ENCODE measurements at places on chromosomes 7 and 10. TPM values are rescaled to one million over a fixed set of nuclear protein-coding genes. Genes with fewer than 3 reads are reported as not detected.

The PRKG1 gene
- 6.3 TPM for total RNA-seq

The DGKB gene
- 0.15 TPM for total RNA-seq

The TRPV5 gene
- total RNA-seq = not detected

The AMPH gene
- not detected for total RNA-seq

GRCh38 chr7:153852261-153852660, 199.9 kb upstream of the DPP6 start:
- no peak overlapping the region for H3K4me3 ChIP-seq
- H3K27ac ChIP-seq = no peak overlapping the region
- no peaks in the 10 kb centered on the region for H3K27me3 ChIP-seq
- H3K4me1 ChIP-seq = no peaks in the 10 kb centered on the region
- DNase-seq = no peak
- H3K36me3 ChIP-seq = no peaks in the 10 kb centered on the region

GRCh38 chr7:138520742-138521141, 60.7 kb downstream of the TRIM24 start:
- H3K4me1 ChIP-seq = no peaks in the 10 kb centered on the region
- H3K27me3 ChIP-seq = no peaks in the 10 kb centered on the region
- H3K27ac ChIP-seq = no peak overlapping the region
- H3K36me3 ChIP-seq = peaks cover 47% of the 10 kb centered on the region
- no peak overlapping the region for H3K4me3 ChIP-seq

- peak overlapping the region; percentile 41 for H3K4me3 ChIP-seq
- no peaks in the 10 kb centered on the region for H3K27me3 ChIP-seq
- DNase-seq = peak; percentile 64
- H3K27ac ChIP-seq = peak overlapping the region; percentile 99
- H3K36me3 ChIP-seq = no peaks in the 10 kb centered on the region
- peaks cover 25% of the 10 kb centered on the region for H3K4me1 ChIP-seq
These were observed 26.1 kb upstream of the DNAJB6 start for GRCh38 chr7:157310676-157311185.

GRCh38 chr10:13842117-13842516, 255.4 kb downstream of the PRPF18 start:
- no peaks in the 10 kb centered on the region for H3K36me3 ChIP-seq
- no peaks in the 10 kb centered on the region for H3K27me3 ChIP-seq
- H3K27ac ChIP-seq = no peak overlapping the region
- DNase-seq = no peak
- H3K4me3 ChIP-seq = no peak overlapping the region

GRCh38 chr10:24333736-24334135, 124.8 kb downstream of the KIAA1217 start:
- no peak for DNase-seq
- H3K27me3 ChIP-seq = no peaks in the 10 kb centered on the region
- no peak overlapping the region for H3K27ac ChIP-seq
- H3K4me1 ChIP-seq = peaks cover 11% of the 10 kb centered on the region

DNA sequence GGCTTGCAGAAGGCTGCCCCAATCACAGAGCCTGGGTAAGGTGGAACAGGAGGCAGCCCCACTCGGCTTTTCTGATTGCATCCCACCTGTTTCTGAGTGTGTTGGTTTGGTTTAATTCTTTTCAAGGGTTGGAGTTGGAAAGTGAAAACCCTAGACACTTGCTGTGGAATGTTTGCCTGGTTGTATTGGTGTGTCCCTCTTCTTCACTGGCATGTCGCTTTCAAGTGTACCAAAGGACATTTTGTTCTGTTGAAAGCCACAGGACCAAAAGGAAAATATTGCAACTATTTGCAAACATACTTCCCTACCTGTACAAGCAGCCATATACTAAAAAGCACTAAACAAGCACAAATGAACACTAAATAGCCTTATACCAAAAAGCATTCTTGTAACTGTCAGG, 60.5 kb downstream of the NHLRC2 start:
- H3K4me3 ChIP-seq = no peak overlapping the region
- H3K27me3 ChIP-seq = no peaks in the 10 kb centered on the region
- no peaks in the 10 kb centered on the region for H3K36me3 ChIP-seq
- DNase-seq = no peak
- H3K4me1 ChIP-seq = peaks cover 8% of the 10 kb centered on the region

DNA sequence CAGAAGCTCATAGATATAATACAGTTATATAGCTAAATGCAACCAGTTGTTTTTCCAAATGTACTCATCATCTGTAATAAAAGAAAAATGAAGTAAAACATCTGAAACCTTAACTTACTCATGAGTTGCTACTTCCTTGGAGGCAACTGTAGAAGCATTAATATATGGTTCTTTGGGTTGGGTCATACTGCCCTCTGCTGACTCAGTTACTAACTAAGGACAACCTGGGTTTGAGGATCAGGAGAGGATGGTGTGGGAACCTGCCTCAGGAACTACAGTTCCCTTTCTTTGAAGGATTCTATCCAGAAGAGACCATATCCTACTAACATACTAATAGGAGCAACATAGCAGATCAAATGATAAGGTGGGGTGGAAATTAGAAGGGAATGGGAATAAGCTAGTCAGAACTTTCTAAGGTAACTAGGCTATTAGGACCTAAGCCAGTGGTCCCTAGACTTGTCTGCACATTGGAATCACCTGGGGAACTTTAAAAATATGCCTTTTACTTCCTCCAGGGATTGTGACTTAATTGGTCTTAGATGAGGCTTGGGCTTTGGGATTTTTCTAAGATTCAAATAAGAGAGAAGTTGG, 20.7 kb downstream of the COX15 start:
- H3K27me3 ChIP-seq = no peaks in the 10 kb centered on the region
- DNase-seq = peak; percentile 66
- H3K4me1 ChIP-seq = no peaks in the 10 kb centered on the region
- peaks cover 11% of the 10 kb centered on the region for H3K36me3 ChIP-seq
- H3K4me3 ChIP-seq = no peak overlapping the region

DNA sequence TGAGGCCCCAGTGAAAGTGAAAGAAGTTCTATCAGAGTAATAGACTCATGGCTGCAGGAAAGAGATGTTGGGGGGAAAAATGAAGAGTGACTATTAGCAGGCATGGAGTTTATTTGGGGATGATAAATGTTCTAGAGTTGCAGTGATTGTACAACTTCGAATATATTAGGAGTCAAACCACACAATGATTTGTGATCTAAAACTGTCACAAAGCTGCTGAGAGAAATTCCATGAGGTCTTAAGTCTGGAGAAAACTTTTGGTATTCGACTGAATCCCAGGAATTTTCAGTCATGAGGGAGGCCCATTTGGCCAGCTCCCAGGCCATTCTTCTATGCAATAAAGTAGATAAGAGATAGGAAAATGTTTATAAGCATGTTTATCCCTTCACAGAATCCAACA, 55.9 kb upstream of the UNC5B start:
- no peaks in the 10 kb centered on the region for H3K36me3 ChIP-seq
- H3K4me3 ChIP-seq = no peak overlapping the region
- peaks cover 29% of the 10 kb centered on the region for H3K27me3 ChIP-seq
- peaks cover 6% of the 10 kb centered on the region for H3K4me1 ChIP-seq

DNA sequence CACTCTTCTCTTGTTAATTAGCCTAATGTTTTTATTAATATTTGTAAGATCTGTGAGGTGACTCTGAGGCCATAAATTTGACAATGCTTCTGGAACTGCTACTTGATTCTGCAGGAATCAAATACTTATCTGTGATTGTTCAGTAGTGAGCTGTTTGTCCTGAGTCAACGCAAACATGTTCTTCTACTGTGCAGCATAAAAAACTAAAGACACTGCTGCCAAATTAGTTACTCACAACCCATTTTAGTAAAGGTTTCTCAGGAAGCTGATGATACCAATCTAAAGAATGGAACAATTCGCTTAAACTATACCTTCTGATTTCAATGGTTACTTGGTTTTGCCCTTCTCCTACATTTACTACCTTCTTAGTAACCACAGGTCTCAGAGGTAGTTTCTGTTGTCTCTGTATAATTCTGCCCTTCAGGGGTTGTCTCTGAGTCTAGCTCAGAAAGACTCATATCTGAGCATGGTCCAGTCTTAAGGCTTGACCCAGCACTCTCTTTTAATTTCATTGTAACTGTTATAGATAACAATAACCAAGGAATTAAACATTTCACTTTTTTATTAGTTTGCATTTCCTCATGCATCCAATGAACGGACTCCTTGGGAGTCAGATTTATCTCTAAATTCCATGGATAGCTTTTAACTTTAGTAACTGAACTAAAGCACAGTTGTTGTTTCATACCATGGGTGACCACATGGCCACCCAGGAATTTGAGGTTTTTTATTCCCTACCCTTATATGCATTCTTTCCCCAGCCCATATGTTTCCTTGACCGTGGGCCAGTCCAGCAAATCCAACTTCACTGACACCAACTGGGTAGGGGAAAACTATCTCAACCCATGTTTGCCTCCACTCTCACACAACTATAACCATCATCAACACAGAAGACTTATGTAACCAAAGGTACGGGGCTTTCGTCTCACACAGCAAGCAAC, 309.5 kb upstream of the TEX47 start:
- DNase-seq = peak; percentile 70
- peak overlapping the region; percentile 79 for H3K27ac ChIP-seq
- no peaks in the 10 kb centered on the region for H3K36me3 ChIP-seq

DNA sequence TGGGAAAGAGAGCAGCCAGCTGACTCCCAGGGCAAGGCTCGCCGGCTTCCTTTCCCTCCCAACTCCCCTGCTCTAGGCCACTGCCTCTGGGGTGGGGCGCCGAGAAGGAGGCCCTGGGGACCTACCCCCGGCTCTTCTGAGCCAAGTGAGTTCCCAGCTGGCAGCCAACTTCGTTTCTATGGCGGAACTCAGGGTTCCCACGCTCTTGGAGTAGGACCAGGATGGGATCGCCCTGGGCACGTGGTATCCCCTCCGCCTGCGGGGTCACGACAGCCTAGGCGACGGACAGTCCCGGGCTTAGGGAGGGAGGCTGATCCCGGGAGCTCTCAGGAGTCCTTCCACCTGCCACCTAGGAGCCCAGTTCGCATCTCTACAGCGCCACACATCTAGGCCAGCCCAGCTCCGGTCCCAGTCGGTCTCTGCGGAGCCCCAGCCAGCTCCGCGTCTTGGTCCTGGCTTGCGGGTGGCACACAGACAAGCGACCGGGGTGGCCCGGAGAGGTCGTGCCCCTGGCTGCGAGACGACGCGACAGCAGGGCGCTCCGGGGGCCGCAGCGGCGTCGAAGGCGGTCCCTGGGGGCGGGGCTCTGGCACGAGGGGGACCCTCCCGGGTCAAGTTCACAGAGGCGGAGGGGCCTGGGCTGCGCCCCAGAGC, 20.5 kb upstream of the GATA3 start:
- no peaks in the 10 kb centered on the region for H3K4me1 ChIP-seq
- H3K4me3 ChIP-seq = no peak overlapping the region
- peaks cover 20% of the 10 kb centered on the region for H3K27me3 ChIP-seq
- no peaks in the 10 kb centered on the region for H3K36me3 ChIP-seq
- no peak for DNase-seq

DNA sequence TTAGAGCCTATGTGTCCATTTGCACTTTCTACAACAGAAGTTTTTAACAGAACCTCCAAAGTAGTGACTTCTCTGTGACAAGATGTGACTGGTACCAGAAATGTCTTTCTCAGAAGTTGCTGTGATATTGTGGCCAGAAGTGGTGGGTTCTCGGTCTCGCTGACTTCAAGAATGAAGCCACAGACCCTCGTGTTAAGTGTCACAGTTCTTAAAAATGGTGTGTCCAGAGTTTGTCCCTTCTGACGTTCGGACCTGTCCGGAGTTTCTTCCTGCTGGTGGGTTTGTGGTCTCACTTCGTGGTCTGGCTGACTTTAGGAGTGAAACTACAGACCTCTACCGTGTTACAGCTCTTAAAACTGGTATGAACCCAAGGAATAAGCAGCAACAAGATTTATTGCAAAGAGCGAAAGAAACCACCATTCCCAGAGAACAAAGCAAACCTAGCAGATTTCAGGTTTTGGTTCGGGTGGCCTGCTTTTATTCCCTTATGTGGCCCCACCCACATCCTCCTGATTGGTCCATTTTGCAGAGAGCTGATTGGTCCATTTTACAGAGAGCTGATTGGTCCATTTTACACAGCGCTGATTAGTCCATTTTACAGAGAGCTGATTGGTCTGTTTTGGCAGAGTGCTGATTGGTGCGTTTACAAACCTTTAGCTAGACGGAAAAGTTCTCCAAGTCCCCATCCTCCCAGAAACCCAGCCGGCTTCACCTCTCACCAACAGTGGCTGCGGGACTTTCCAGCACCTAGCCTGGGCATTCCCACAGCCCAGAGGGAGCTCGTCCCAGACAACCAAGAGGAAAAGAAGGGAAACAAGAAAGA, 3.0 kb downstream of the ITPRID1 start:
- H3K36me3 ChIP-seq = no peaks in the 10 kb centered on the region
- H3K4me1 ChIP-seq = no peaks in the 10 kb centered on the region
- peaks cover 48% of the 10 kb centered on the region for H3K27me3 ChIP-seq
- DNase-seq = no peak
- no peak overlapping the region for H3K4me3 ChIP-seq

- no peaks in the 10 kb centered on the region for H3K36me3 ChIP-seq
- H3K4me3 ChIP-seq = no peak overlapping the region
- peaks cover 48% of the 10 kb centered on the region for H3K4me1 ChIP-seq
- H3K27me3 ChIP-seq = no peaks in the 10 kb centered on the region
- H3K27ac ChIP-seq = peak overlapping the region; percentile 99
These were observed 20.1 kb upstream of the SMNDC1 start for GRCh38 chr10:110324805-110325280.

DNA sequence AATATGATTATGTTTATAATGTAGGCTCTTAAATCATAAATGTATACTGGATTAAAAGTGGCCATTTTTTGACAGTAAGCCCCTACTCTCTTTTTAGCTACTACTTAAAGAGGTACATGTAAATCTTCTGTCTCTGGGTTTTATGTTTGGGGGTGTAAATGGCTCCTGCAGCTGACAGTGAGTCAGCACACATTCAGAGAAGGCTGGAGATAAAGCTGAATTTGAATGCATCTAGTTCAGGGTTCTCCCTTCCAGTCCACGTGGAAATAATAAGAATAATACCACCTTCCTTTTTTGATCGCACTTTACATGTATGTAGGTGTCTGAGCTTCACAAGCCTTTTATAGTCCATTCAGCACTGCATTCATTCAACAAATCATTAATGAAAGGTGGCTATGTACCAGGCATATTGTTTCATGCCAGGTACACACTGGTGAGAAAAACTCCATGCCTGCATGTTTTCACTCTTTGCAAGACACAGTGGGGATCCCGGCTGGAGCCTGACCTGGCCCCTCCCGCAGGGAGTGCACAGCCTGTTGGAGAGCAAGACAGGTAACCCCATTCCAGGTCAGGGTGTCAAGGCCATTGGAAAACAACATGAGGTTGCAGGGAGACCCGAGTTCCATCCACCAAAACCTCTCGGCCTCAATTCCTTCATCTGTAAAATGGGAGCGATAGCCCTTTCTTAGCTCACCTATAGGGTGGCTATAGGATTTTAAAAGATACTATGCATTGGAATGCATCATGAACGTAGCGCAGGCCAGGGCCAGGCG, 107.5 kb upstream of the ANLN start:
- peaks cover 65% of the 10 kb centered on the region for H3K4me1 ChIP-seq
- H3K36me3 ChIP-seq = no peaks in the 10 kb centered on the region
- peak overlapping the region; percentile 90 for H3K27ac ChIP-seq
- H3K4me3 ChIP-seq = peak overlapping the region; percentile 56
- no peaks in the 10 kb centered on the region for H3K27me3 ChIP-seq

- no peaks in the 10 kb centered on the region for H3K27me3 ChIP-seq
- H3K4me1 ChIP-seq = peaks cover 25% of the 10 kb centered on the region
- DNase-seq = peak; percentile 62
- no peak overlapping the region for H3K4me3 ChIP-seq
These were observed 42.9 kb downstream of the MKLN1 start for GRCh38 chr7:131370523-131370968.
